ENCODE measurements at places on chromosomes 7 and 10.

DNA sequence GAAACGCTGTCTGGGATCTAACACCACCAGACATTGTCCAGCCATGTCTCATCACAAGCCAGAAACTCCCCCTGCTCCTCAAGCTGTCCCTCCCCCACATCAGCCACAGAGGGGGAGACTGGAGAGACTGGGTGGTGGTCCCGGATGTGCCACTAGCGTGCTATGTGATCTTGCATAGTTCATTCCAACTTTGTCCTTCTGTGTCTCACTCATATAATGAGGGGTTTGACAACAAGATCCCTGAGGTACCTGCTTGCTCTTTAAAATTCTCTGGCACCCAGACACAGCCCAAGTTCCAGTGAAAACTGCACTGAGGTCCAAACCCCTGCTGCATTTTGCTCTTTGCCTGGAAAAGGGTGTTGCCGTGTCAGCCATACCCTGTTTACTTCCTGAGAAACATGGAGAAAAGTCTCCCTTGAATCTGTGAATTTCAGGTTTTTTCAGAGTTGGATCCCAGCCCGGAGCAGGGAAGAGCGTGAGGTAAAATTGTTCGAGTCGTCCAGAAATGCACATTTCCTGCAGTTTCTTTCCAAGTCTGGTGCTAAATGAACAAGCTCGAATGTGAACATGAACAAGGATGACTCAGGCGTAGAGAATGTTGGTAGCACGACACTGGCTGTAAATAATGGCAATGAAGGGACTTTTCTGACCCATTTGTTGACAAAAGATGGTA lies 156.6 kb downstream of the CCDC3 start:
- DNase-seq, result no peak

DNA sequence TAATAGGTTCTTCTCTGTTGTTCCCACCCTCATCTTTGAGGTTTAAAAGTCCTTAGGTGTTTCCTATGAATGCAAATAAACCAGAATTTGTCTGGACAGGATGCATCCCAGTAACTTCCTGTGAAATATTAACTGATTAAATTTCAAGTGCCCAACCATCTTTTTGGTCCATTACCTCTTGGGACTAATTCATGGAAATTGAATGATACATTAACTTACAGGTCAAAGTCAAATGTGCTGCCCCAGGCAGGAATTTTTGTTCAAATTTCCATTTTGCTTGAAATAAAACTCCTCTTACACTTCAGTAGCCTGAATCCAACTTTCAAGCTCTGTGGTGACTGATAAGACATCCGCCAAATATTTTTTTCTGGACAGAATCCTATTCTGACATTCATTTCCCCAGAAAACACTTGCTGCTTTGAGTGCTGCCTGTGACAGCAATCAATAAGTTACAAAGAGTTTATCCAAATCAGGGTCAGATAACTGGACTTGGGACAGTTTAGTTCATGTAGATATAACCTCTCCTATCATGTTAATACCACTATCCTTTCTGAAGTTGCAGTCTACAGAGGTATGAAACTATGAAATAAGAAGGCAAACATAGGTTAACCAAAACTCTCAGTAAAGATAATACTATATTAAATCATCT lies 383.5 kb downstream of the POM121L12 start:
- no peak for DNase-seq

DNA sequence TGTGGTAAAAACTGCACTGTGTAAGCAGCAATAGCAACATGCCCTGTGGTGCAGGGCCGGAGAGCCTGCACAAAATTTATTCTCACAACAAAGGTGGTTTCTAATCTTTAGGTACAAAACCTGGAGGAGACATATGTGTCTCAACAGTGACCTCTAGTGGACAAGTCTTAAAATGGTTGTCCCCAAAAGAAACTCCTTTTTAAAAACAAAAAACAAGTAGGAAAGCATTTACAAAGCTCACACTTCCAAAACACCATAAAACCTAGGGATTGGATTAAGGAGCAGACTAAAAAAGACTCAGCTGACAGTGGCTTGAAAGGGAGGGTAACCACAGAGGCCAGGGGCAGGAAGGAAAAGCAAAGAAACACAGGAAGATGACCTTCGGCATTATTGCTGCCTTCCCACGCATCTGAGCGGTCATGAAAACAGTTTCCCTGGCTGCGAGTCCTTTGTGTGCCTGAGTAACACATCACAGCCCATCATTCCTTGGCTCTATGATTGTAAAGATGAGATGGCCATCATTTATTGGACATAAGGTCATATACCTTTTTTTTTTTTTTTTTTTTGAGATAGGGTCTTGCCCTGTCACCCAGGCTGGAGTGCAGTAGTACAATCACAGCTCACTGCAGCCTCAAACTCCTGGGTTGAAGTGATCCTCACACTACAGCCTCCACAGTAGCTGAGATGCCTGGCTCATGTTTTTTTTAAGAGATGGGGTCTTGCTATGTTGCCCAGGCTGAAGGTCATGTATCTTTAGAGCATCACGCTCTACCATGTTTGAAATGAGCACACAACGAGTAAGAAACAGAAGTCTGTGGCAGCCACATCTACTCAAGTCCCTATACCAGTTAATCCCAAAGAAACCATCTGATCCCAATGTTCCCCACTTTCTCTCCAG lies 39.5 kb downstream of the RSU1 start:
- no peak for DNase-seq

DNA sequence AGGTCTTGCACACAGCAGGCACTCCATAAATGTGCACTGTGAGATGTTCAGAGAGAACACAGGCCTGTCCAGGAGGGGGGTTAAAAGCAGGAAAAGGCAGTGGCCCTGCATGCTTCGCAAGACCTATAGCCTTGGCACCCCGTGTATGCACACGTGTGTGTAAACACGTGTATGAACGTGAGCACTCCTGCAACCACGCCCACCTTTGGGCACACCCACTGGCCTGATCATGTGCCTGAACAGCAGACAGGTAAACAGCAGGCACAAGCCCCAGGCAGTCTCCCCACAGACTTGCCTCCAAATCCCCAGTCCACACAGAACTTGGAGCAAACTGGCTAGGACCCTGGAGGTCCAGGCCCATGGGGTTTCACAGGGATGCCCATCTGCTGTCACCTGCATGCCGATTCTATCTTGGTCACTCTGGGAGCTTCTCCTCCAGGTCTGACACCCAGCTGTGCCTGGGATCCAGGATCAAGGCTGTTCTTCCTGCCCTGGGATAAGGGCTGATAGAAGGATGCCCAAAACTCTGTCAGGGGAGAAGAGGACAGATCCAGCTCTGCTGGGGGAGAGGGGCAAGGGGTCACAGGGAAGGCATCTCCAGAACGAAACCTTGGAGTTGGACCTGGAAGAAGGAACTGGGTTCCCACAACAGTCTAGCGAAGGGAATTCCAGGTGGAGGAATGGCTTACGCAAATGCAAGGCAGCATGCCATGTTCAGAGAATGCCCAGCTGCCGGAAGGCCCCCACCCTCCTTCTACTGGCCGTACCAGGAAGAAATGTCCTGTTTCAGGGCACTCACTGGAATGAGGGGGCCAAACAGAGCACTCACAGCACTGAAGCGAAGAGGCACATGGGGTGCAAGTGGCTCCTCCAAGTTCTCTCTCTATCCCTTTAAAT lies 14.3 kb upstream of the ZMIZ1 start:
- no peak for DNase-seq

GRCh38 chr7:534959-535358 lies 15.3 kb upstream of the PDGFA start:
- no peak for DNase-seq

DNA sequence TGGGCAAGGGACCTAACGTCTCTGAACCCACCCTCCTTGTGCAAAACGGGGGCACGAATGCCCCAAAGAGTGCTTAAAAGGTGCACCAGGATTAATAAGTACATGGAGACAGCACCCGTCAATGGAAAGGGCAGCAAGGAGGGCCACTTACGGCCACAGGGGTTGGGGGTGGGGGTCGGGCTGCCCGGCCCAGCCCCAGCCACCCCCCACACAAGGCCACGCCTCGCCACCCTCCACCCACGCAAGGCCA lies 213.4 kb downstream of the MAD1L1 start:
- DNase-seq, result no peak

GRCh38 chr10:95496246-95496911 lies 64.8 kb downstream of the SORBS1 start:
- no peak for DNase-seq

DNA sequence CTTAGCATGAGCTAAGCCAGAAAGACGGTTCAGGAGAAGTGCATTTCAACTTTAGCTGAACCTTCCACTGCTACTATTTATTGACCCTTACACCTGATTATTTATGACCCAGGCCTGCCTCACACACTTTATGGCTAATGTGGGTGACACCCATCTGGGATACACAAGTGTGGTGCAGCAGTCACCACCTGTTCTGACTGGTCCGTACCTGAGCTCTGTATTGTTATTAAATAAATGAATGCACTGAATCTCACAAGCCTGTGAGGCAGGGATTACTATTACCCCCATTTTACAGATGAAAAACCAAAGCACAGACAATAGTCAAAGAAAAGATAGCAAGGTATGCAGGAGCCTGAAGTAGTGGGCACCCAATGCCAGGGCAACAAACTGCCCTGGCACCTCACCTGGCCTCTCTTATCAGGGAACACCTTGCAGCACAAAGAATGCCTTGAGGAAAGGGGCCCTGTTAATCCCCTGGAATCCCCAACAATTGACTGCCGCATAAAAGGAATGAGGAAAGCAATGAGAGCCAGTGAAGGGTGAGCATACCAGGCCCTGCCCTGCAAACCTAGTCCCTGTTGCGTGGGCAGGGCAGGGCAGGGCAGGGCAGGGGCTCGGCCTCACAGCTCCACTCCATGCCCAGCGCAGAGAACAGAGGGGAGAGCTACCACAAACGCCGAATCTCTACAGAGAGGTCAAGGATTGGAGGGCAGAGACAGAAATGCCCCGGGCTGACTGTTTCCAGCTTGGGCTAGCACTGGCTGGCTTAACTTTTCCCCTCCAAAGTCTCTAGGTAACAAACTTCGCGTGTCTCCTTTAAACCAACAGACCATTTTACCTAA lies 1.3 kb downstream of the ANXA11 start:
- peak; percentile 59 for DNase-seq

DNA sequence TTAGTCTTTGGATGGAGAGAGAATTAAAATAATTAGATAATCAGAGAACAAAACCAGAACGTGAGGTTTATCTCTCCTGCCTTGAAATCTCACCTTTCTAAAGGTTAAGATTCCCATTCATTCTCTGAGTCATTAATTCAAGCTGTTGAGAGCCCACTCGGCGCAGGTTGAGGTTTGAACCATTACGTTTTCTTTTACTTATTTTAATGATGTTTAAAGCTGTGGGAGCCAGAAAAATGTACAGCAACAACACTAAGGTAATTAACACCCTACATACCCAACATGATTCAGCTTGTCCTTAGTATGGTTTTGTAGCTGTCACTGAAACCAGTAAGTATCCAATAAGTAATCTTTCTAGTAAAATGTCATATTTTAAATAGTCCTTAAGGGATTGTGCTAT lies 153.0 kb upstream of the ANK3 start:
- no peak for DNase-seq

GRCh38 chr7:27433581-27433980 lies 191.0 kb downstream of the EVX1 start:
- DNase-seq, result no peak

- no peak for DNase-seq
Measured at GRCh38 chr10:30722956-30723620, 93.5 kb upstream of the LYZL2 start.

GRCh38 chr7:116665332-116665996 lies 6.5 kb upstream of the MET start:
- no peak for DNase-seq

GRCh38 chr10:34729619-34730018 lies 85.5 kb downstream of the PARD3 start:
- DNase-seq, result no peak

DNA sequence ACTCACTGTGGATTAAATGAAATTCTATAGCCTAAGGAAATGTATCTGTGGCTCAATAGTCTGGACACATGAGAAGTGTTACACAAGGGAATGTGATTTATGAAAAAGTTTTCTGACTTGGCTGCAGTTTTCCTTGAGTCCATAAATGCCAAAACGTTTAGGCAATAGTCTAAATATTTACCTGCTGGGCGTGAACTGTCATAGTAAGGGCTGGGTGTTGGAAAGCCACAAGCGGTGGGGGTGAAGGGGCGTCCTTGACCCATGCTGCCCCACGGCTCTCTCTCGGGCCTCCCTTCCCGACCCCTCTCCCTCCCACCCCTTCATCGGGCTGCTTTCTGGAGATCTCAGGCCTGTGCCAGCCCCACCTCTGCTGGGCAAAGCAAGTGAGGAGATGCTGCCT lies 223.7 kb downstream of the BUB3 start:
- no peak for DNase-seq

GRCh38 chr10:113228530-113228929 lies 278.5 kb downstream of the TCF7L2 start:
- DNase-seq, result no peak

- no peak for DNase-seq
Measured at GRCh38 chr10:51159841-51160240, 85.6 kb downstream of the PRKG1 start.

GRCh38 chr7:33157311-33157710 lies 27.9 kb downstream of the BBS9 start:
- DNase-seq, result no peak

DNA sequence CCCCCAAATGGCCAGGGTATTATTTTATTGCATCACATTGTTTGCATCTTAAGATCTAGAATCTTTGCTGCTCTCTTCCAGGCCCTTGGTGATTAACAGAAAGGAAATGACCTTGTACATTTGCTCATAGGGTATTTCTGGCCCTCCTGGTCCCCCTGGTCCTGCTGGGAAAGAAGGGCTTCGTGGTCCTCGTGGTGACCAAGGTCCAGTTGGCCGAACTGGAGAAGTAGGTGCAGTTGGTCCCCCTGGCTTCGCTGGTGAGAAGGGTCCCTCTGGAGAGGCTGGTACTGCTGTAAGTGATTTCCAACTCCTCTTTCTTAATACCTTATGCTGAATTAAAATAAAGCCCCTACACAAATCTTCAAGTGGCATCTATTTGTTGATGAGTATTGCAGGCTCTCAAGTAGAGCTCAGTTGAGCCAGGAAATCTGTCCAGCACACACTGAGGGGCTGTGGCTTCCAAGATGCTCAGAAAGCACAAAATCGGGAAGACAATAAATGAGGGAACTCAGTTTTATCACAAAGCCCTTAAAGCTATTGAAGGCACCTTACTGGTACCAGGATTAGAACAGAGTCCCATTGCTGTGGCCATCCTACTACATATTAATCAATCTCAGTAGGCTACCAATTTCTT lies 28.2 kb downstream of the COL1A2 start:
- no peak for DNase-seq

DNA sequence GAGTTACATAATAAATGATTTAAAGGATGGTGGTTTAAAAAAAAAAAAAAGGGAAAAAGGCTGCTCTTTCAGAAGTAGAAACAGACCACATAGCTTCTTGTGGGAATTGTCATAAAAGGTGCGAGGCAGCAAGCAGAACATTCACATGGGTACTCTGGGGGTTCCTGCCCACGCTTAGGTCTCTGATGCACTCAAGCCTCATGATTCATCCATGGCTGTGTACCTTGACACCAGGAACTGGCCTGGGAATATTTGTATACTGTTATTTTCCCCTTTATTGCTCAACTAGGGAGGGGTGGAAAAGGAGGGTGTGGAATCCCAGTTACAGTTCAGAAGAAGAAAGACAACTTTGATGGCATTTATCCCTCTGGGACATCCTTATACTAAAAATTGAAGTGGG lies 4.0 kb downstream of the PON2 start:
- no peak for DNase-seq

Data from psoas muscle (tissue), 8 donors.